ENCODE measurements at places on chromosomes 5 and 9. TPM values are rescaled to one million over a fixed set of nuclear protein-coding genes. Genes with fewer than 3 reads are reported as not detected.

DNA sequence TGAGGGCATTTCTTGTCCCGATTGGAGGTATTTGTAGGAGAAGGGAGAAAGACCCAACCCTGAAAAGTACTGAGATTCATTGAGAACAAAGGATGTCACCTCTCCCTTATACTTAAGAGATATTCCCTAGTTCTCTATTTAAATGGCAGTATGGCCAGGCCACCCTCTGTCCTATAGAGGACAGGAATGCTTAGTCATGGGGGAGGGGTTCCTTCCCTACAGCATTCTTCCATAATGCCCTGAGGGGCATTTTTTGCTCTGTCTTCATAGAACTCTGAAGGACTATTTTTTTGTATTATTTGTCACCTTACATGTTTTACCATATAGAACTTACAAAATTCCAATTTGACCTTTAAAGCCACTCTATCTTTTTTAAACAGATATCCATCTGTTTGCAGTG is 176.3 kb downstream of the TMEM161B start:
- no peak for DNase-seq
- no peaks in the 10 kb centered on the region for H3K27me3 ChIP-seq
- H3K27ac ChIP-seq, result no peak overlapping the region

The KCNT1 gene
- 0.88 TPM for total RNA-seq

The PLAC8L1 gene
- total RNA-seq, result 0.45 TPM

DNA sequence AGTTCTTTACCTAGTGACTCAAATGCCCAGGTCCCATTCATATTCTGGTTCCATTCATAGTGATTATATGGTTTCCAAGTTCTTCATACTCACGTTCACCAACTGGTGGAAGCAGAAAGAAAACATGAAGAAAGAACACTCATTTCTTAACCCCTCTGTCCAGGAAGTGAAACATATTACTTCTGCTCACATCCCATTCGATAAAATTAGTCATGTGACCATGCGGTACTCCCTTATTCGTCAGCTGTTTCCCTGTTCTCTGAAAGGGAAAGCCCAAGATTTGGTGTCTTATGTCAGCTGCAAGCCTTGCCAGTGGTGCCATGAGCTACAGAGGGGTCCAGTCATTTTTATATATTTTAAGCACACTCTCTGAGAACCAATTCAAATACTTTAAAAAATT is 387.0 kb upstream of the DMAC1 start:
- DNase-seq, result no peak
- no peaks in the 10 kb centered on the region for H3K27me3 ChIP-seq
- no peak overlapping the region for H3K27ac ChIP-seq
- no peak overlapping the region for H3K4me3 ChIP-seq
- H3K36me3 ChIP-seq, result no peaks in the 10 kb centered on the region

- H3K27ac ChIP-seq, result no peak overlapping the region
- no peak overlapping the region for H3K4me3 ChIP-seq
- H3K4me1 ChIP-seq, result no peaks in the 10 kb centered on the region
- H3K36me3 ChIP-seq, result no peaks in the 10 kb centered on the region
Observed at GRCh38 chr5:135323227-135323626, 75.8 kb downstream of the MACROH2A1 start.

- H3K4me1 ChIP-seq, result no peaks in the 10 kb centered on the region
- H3K4me3 ChIP-seq, result no peak overlapping the region
- DNase-seq, result no peak
- H3K27ac ChIP-seq, result no peak overlapping the region
Observed at GRCh38 chr5:111144352-111144930, 52.3 kb downstream of the WDR36 start.

DNA sequence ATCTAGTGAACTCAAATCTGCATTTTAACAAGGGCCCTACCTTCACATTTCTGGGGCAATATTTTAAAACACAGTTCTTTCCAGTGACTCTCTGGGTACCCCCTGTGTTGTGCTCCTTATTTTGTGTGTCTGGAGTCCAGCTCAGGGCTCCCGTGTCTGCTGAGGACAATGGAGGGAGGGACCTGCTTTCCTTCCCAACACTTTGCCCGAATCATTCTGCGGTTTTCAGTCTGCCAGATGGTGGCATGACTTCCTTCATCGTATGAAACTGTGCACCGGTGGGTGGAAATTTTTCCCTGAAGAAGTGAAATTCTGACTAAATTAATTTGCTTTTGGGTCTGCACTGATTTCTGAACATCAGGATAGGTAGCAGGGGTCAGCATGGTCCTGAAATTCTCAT is 153.6 kb upstream of the CD180 start:
- no peak for DNase-seq
- H3K4me3 ChIP-seq, result no peak overlapping the region
- H3K4me1 ChIP-seq, result peaks cover 12% of the 10 kb centered on the region

DNA sequence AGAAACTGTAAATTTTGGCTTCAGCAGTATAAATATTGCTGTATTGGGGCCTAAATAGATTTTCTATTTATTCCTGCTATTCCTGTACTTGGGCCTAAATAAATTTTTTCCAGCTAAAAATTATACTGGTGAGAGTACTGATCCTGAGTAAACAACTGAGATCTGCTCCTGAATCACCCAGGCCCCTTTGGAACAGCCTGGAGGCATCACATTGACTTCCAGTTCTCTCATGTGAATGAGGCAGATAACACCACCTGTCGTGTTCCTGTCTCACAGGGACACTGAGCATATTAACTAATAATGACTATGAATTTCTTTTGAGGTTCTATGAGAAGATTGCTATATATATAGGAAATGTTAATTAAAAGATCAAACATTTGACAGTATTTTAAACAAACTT is 119.5 kb upstream of the PLCXD3 start:
- no peaks in the 10 kb centered on the region for H3K27me3 ChIP-seq
- no peaks in the 10 kb centered on the region for H3K36me3 ChIP-seq
- H3K27ac ChIP-seq, result no peak overlapping the region
- H3K4me3 ChIP-seq, result no peak overlapping the region
- no peak for DNase-seq

- H3K4me3 ChIP-seq, result no peak overlapping the region
- no peak for DNase-seq
- H3K27me3 ChIP-seq, result no peaks in the 10 kb centered on the region
Observed at GRCh38 chr9:86082870-86083269, 16.5 kb downstream of the GOLM1 start.

The MAML1 gene
- total RNA-seq, result 37.6 TPM

GRCh38 chr9:107647141-107647540 is 157.6 kb upstream of the KLF4 start:
- no peak overlapping the region for H3K4me3 ChIP-seq
- H3K36me3 ChIP-seq, result no peaks in the 10 kb centered on the region
- no peak overlapping the region for H3K27ac ChIP-seq
- H3K4me1 ChIP-seq, result no peaks in the 10 kb centered on the region
- DNase-seq, result no peak

DNA sequence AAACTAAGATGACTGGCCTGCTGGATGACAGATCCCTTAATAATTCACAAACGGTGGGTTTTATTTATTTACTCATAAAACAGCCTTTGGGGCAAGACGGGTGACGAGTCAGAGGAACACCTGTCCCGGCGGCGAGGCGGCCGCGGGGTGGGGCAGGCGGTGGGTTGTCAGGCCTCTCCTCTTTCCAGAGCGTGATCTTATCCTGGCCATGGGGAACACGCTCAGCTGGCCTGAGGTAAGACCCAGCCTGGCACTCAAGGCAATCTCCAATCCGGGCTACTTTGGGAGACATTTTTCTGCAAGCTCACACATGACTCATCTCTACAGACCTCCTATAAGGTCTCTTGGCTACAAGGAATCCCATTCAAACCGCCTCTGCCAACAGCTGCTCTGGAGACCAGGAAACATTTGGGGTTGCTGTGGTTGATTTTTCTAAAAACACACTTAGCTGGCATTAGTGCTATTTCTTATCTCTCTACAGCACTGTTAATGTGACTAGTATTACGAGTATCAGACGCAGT is 6.3 kb downstream of the RAPGEF1 start:
- DNase-seq, result peak; percentile 75
- peak overlapping the region; percentile 4 for H3K4me3 ChIP-seq
- H3K4me1 ChIP-seq, result peaks cover 99% of the 10 kb centered on the region
- H3K27me3 ChIP-seq, result no peaks in the 10 kb centered on the region
- peak overlapping the region; percentile 93 for H3K27ac ChIP-seq
- H3K36me3 ChIP-seq, result peaks cover 6% of the 10 kb centered on the region

DNA sequence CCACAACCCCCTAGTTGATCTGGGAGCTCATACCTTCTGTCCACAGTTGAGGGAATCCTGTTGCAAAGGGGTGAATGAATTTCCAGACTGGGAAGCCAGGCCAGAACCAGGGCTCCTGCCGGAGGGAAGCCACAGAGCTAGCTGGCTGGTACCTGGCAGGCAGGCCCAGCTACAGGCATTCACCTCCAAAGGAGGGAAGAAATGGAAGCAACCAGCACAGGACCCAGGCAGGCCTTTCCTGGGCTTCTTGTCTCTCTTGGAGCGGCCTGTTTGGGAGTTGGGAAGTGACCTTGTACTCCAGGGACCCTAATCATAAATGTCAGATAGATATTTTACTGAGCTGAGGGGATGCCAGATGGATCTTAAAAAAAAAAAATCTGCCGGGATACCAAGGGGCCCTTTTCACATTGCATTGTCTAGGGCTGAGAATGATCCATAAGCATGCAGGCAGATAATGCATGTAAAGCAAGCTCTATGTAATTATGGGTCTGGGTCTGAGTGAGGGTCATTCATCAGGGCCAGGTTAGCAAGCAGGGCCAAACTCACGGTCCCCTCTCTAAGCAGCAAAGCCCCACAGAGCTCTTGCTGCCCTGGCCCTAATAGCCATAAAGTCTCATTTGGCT is 8.4 kb downstream of the NR2F1 start:
- peaks cover 20% of the 10 kb centered on the region for H3K4me1 ChIP-seq
- H3K36me3 ChIP-seq, result no peaks in the 10 kb centered on the region
- no peak for DNase-seq
- no peak overlapping the region for H3K27ac ChIP-seq
- peaks cover 77% of the 10 kb centered on the region for H3K27me3 ChIP-seq

The ESM1 gene
- total RNA-seq, result 1.2 TPM

- H3K27ac ChIP-seq, result no peak overlapping the region
- no peak overlapping the region for H3K4me3 ChIP-seq
- no peaks in the 10 kb centered on the region for H3K4me1 ChIP-seq
- DNase-seq, result no peak
- no peaks in the 10 kb centered on the region for H3K27me3 ChIP-seq
Observed at GRCh38 chr9:73583576-73583975, 431.9 kb downstream of the ANXA1 start.

DNA sequence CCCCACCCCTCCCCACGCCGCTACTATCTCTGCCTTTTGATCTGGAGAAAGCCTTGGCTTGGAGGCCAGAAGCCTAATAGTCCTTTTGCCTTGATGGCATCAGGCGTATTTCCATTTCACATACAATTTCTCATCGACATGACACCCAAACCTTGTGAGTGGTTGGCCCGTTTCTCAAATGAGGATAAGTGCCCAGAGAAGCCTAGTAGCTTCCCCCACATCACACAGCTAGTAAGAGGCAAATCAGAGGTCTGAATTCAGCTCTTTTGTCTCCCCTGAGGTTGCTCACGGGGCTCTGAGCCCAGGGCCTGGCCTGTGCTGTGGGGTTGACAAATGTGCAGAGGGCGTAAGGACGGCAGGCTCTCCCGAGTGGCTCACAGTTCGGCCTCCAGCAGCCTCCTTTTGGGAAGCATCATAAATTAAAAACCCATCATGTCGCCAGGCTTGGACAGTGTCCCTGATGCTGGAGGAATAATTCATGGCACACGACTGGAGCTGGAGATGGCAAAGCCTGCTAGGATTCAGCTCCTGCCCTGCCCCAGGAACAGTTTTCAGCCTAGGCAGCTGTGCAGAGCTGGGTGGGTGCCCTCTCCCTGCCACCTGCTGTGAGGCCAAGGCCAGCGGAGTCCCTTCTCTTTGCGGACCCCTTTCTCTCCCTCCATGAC is 263.8 kb downstream of the NSG2 start:
- no peak overlapping the region for H3K4me3 ChIP-seq
- H3K27me3 ChIP-seq, result peaks cover 4% of the 10 kb centered on the region
- peaks cover 3% of the 10 kb centered on the region for H3K4me1 ChIP-seq
- DNase-seq, result no peak
- H3K27ac ChIP-seq, result no peak overlapping the region

- H3K36me3 ChIP-seq, result no peaks in the 10 kb centered on the region
- no peak overlapping the region for H3K4me3 ChIP-seq
- H3K27ac ChIP-seq, result no peak overlapping the region
- H3K27me3 ChIP-seq, result no peaks in the 10 kb centered on the region
- H3K4me1 ChIP-seq, result no peaks in the 10 kb centered on the region
- DNase-seq, result no peak
Observed at GRCh38 chr9:125280945-125281344, 19.3 kb downstream of the GAPVD1 start.

The CDKN2A gene
- 3.5 TPM for total RNA-seq

GRCh38 chr5:144771802-144772201 is 601.1 kb downstream of the KCTD16 start:
- no peak overlapping the region for H3K4me3 ChIP-seq
- H3K36me3 ChIP-seq, result no peaks in the 10 kb centered on the region
- no peaks in the 10 kb centered on the region for H3K4me1 ChIP-seq
- no peaks in the 10 kb centered on the region for H3K27me3 ChIP-seq
- H3K27ac ChIP-seq, result no peak overlapping the region

The SYNPO gene
- total RNA-seq, result 0.16 TPM

The LAMC3 gene
- total RNA-seq, result not detected

DNA sequence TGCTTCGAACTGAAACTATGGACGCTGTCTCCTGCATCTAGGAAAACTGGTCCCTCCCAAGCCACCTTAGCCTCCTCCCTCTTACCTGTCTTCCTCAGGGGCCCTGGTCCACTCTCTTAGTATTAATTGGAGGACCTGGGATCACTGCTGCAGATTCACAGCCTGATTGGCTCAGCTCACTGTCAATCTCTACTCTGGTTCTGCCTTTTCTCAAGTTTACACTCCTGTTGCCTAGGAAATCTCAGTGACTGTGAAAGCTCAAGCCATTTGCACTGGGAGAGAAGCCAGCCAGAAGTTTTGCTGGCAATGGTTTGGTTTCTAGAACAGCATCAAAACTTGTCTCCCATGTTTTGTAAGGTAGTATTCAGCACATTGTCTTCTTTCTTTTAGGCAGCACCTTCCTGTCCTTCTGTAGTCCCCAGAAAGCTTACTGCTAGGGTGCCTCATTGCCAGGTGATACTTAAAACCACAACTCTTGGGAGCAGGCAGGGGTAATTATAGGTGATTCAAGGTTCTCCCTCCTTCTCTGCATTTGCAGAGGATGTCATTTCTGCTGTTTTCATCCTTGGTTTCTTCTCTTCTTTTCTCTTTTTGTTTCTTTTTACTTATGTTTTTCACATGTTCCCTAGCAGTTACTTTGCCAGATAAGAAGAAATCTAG is at the start of gene CAPSL:
TSS of gene CAPSL (minus strand) at position 55 of the 660 bp plus-strand sequence. CDS start 17,502 bp downstream, outside the sequence.
- H3K4me3 ChIP-seq, result no peak within 1 kb of the TSS
- no peak for DNase-seq
- no peaks in the 10 kb centered on the region for H3K27me3 ChIP-seq
- no peaks in the 10 kb centered on the region for H3K36me3 ChIP-seq
- H3K4me1 ChIP-seq, result no peaks in the 10 kb centered on the region

- H3K27me3 ChIP-seq, result peaks cover 4% of the 10 kb centered on the region
- H3K4me1 ChIP-seq, result no peaks in the 10 kb centered on the region
- H3K4me3 ChIP-seq, result no peak overlapping the region
- no peaks in the 10 kb centered on the region for H3K36me3 ChIP-seq
- no peak for DNase-seq
Observed at GRCh38 chr5:171770153-171770552, 15.5 kb upstream of the SMIM23 start.

- no peak overlapping the region for H3K4me3 ChIP-seq
- DNase-seq, result no peak
- H3K4me1 ChIP-seq, result no peaks in the 10 kb centered on the region
- H3K27ac ChIP-seq, result no peak overlapping the region
- no peaks in the 10 kb centered on the region for H3K36me3 ChIP-seq
- no peaks in the 10 kb centered on the region for H3K27me3 ChIP-seq
Observed at GRCh38 chr5:57348376-57349140, 134.1 kb downstream of the ACTBL2 start.

GRCh38 chr5:124654418-124654817 is 92.0 kb downstream of the ZNF608 start:
- peaks cover 35% of the 10 kb centered on the region for H3K27me3 ChIP-seq
- no peak overlapping the region for H3K4me3 ChIP-seq
- H3K27ac ChIP-seq, result no peak overlapping the region
- no peaks in the 10 kb centered on the region for H3K36me3 ChIP-seq

The MTAP gene
- 19.6 TPM for total RNA-seq

Data from natural killer cell (primary cell).